ENCODE measurements at places on chromosomes 3 and 15.

GRCh38 chr15:38080651-38081275 lies 146.3 kb downstream of the TMCO5A start:
- DNase-seq: no peak

- DNase-seq: no peak
These were observed 281.3 kb downstream of the LPP start for GRCh38 chr3:188435266-188435665.

DNA sequence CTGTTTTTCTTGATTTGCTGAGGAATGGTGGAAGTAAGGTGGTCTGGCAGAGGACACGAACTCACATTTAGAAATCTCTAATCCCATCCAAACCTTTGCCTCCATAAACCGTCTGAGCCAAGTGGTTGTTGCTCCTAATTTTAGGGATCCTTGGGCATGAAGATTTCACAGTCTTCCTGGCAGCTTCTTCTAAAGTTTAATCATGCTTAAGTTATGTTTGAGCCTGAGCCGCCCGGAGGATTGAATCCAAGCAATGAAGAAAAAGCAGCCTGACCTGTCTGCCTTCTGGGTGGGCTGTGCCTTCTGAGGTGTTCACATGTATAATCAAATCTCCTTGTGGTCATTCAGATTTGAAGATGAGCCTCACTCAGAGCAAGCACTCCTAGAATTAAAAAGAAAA lies 249.0 kb downstream of the CD47 start:
- DNase-seq: no peak

- DNase-seq: no peak
These were observed 34.5 kb upstream of the TMEM42 start for GRCh38 chr3:44827196-44827595.

GRCh38 chr3:42601896-42602581 lies 1.6 kb downstream of the NKTR start:
- DNase-seq: no peak

DNA sequence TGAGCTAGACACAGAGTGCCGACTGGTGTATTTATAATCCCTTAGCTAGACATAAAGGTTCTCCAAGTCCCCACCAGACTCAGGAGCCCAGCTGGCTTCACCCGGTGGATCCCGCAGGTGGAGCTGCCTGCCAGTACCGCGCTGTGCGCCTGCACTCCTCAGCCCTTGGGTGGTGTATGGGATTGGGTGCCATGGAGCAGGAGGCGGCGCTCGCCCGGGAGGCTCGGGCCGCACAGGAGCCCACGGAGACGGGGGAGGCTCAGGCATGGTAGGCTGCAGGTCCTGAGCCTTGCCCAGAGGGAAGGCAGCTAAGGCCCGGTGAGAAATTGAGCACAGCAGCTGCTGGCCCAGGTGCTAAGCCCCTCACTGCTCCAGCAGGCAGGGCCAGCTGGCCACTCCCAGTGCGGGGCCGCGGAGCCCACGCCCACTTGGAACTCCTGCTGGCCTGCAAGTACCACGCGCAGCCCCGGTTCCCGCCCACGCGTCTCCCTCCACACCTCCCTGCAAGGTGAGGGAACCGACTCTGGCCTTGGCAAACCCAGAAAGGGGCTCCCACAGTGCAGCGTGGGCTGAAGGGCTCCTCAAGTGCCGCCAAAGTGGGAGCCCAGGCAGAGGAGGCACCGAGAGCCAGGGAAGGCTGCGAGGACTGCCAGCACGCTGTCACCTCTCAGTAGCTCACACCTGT lies 109.7 kb downstream of the NSMCE3 start:
- DNase-seq: no peak

GRCh38 chr3:156109989-156110388 lies 10.4 kb upstream of the KCNAB1 start:
- no peak for DNase-seq

GRCh38 chr3:181317508-181317907 lies 328.0 kb upstream of the DNAJC19 start:
- no peak for DNase-seq

DNA sequence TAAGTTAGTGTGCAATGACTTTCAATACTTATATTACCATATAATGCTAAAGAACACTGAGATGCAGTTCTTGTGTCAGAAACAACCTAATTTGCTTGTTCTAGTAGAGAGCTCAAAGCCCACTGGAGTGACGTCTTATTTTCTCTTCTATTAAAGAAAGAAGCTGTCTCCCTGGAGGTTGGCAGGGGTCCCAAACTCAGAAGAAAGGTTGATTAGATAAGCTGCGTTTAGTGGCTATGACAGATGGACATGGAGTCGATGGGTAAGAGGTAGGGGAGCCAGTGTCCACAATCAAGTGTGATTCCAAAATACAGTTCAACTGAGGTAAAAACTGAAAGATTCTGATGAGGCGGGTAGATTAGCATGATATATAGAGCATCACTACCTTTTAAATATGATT lies 363.6 kb downstream of the NLGN1 start:
- DNase-seq: no peak

GRCh38 chr3:187403768-187404288 lies 35.6 kb downstream of the RTP4 start:
- no peak for DNase-seq
